Effector CD8-positive, alpha-beta T cell (primary cell): ENCODE measurements at places on chromosomes 3 and 15.

DNA sequence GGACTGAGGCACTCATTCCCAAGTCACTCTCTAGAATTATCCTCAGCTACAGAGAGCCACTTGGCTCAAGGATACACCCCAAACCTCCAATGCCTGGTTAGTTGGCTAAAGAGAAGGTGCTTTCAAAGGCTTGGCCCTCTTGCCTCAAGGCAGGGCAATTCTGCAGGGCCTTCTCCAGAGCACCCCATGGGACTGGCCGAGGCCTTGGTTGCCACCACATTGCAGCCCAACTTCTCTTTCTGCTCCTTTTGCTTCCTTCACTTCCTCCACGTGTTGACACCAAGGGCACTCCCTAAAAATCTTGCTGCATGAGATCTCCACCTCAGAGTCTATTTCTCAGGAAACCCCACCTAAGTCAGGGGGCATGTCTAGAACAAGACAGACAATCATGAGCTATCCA is 36.7 kb downstream of the MEGF11 start:
- DNase-seq: no peak

DNA sequence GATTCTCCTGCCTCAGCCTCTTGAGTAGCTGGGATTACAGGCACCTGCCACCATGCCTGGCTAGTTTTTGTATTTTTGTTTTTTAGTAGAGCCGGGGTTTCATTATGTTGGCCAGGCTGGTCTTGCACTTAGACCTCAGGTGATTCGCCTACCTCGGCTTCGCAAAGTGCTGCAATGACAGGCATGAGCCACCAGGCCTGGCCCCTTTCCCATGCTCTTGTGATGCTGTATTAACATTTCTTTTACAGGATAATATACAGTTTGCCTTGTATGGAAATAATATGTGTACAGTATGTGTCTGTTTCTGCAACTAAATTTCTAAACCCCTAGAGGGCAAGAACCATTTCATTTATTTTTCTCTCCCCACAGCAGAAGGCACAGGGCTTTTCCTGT is 37.8 kb downstream of the SCG5 start:
- no peak for DNase-seq

DNA sequence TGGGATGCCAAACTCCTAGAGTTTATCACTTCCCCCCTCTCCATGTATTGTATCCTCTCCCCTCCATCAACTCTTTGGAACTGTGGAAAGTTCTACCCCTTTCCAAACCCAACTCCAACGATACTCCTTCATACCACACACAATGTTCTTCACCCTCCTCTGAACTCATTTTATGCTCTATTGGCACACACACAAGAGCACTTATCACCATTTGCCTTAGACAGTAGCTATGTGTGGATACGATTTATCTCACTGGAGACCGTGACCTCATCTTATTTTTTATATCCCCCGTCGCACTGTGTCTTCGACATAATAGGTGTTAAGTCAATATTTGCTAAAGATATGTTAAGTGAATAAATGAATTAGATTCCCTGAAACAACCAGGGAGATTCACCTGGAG is 316.5 kb upstream of the PROK2 start:
- no peak for DNase-seq

DNA sequence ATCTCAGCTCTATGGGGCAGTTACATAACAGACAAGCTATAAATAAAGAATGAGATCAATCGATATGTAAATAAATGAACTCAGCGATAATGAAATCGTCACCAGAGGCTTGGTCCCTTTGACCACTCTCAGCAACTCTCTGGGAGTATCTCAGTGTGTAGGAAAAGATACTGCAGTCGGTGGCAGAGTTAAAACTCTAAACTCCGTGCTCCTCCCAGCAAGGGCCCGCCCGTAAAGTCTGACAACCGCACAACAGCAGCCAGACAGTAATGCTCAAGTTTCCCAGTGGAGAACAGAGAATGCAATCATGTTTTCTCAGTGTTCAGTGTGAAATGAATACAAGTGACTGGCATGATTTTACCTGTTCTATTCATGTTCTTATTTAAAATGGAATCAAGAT is 28.3 kb upstream of the IGF1R start:
- DNase-seq: no peak

DNA sequence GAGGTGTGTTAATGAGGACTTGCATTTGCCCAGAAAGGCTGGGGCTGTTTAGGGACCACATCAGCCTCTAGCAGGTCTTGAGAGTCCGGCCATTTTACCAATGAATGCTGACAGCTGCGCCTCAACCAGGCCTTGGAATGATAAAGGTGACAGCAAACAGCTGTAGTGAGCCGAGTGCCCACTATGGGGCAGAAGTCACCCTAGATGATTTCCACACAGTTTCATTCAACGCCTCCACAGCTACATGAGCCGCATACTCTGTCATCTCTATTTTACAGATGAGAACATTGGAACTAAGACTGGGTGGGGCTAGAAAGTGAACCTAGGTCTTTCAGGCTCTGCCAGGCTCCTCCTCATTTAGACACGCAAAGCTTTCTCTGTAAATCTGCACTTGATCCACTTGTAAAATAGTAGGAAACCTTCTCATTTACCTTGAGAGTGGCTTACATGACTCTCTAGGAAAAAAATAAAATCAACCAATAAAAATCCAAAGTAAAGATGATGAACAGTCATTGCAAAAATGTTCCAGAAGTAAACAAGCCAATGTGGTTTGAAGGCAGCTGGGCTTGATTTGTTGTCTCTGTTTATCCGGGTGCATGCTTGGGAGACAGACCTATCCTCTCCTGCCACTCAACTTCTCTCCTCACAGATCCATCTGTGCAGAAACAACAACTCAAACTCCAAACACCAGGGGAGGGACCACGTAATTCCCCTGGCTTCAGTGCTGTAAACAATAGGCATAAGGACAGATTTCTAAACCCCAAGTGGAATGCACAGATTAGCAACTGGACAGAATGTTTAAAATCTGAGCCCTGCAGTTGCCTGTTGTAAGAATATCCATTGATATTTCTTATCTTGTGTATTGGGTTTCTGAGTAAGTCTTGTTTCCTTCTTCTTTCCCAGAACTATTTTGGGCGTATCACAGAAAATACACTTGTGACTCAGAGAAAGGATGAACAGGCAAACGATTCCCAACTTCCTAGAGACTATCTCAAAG is 31.5 kb upstream of the LDHAL6B start:
- DNase-seq: no peak

DNA sequence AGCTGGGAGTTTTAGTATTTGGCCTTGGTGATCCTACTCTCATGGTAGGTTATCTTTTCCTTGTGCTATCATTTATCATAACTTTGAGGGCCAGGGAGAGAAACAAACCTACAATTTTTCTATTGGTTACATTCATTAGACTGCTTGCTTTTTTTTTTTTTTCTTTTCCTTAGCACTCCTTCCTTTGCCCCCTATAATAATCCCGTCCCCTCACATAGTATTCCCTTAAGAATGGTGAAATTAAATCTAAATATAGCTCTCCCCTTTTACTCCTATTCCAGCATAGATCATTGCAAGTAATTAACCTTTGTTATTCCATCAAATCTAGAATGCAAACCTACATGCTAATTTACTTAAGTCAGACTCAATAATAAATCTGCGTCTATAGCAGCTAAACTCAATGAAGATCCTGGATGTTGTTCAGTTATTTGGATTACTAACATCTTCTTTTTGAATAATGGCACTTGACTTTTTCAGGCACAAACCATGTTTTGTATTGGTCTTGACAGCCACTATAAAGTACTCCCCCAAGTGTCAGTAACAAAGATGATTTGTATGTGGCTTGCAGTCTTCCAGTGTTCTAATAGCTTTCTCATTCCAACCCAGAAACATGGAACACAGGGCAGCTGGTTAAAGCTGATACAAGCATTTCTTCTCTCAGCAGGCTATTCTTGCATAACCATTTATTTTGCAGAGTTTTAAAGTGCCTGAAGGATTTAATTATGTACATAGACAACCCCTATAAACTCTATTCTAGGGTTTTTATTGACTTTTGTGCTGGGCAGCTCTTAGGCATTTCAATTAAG is 420.6 kb downstream of the MECOM start:
- no peak for DNase-seq

DNA sequence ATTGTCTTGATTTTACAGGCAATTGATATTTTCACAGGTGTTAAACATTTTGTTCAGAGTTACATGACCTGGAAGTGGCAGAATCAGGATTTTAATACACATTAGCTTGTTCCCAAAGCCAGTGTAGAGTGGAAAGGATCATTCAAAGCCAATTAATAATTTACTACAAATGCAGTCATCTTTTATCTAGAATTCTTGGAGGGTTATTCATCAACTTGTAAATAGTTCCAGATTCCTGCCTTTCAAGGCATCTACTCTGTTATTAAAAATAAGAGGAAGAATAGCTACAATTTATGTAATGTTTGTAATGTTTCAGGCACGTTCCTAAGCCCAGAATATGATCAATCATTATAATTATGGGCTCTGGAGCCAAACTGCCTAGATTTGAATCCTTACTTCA is 358.5 kb downstream of the ZNF385D start:
- DNase-seq: no peak

GRCh38 chr15:81298611-81299010 is 25.3 kb downstream of the STARD5 start:
- DNase-seq: no peak

DNA sequence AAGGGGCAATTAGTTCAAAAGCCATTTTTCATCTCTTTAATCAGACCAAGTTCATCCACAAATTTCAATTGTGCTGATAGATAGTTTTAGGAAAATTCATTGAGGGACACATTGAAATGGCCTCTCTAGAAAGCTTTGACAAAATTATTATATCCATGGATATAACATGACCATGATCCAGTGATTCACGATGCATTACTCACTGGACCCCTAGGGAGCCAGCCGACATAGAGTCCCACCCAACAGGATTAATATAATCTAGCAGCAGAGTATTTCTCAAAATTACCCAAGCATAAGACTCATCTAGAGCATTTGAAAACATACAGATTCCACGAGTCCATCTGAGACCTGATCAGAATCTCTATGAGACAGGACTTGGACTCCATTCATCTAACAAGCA is 100.3 kb downstream of the FRMD5 start:
- no peak for DNase-seq

DNA sequence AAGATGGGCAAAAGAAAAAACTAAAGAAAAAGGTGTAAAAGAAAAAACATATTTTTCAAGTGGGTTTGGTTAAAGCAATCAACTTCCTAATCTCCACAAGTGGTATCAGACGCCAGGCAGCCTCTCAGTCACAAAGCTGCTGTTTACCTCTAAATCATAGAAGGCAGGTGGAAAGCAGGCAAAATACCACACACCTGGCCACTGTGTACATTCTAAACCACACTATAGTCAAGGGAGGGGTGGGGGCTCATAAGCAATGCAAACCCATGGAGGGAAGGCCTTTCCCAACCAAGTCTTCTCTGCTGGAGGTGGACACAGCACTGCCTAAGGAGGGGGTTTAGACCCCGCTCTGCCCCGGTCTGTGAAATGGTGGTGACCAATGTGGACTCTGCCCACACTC is 50.4 kb downstream of the MCF2L2 start:
- no peak for DNase-seq

DNA sequence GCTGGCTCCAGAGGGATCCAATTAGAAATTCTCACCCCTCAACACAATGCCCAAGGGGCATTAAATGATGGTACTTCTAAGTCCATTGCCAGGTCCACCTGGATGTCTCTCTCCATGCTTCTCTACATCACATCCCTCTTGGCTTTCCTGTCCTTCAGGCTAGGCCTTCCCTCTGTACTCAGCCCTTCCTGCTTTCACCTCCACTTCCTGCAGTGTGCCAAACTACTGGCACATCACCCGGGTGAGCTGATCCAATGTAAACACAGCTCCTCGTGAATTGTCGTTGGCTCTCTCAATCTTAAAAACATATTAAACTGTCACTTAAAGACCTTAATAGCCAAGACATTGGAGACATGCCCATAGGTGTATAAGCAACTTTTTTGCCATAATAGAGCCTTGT is 4.0 kb downstream of the LMCD1 start:
- no peak for DNase-seq

DNA sequence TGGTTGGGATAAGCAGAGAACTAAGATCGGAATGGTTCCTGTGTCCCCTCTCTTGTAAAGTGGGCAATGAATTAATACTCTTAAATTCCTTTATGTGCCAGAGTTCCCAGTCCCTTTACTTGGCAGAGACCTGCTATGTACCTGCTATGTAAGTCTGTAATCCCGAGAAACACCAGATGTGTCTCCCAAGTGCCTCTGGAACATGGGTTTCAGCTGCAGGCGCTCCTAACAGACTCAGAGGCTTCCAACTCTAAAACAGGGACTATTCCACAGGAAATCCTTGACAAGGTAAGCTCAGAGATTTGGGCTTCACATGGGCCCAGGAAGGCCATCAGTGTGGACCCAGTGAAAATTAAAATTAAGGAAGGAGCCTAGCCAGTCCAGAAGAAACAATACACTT is 117.7 kb upstream of the PLCL2 start:
- DNase-seq: no peak

GRCh38 chr3:124044956-124045355 is 53.0 kb upstream of the ROPN1 start:
- DNase-seq: no peak

- DNase-seq: no peak
These were observed 387.6 kb downstream of the NAALADL2 start for GRCh38 chr3:175246766-175247165.

DNA sequence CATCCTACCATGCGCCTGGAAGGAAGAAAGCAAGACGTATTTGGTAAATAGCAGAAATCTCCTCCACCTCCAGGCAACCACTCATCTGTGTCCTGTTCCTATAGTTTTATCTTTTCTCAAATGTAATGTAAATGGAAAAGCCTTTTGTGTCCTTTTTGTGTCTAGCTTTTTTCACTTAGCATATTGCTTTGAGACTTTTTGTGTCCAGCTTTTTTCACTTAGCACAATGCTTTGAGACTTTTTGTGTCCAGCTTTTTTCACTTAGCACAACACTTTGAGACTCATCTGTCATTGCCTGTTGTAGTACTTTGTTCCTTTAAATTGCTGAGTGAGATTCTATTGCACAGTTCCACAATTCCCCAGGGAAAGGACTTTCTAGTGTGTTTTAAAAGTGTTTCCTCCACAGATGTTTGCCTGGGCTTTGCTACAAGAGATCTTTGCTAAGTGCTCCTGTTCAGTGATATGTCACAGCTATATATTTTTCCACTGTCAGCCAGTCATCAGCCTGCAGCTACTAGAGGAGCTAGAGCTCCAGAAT is 27.9 kb upstream of the MUC13 start:
- no peak for DNase-seq

DNA sequence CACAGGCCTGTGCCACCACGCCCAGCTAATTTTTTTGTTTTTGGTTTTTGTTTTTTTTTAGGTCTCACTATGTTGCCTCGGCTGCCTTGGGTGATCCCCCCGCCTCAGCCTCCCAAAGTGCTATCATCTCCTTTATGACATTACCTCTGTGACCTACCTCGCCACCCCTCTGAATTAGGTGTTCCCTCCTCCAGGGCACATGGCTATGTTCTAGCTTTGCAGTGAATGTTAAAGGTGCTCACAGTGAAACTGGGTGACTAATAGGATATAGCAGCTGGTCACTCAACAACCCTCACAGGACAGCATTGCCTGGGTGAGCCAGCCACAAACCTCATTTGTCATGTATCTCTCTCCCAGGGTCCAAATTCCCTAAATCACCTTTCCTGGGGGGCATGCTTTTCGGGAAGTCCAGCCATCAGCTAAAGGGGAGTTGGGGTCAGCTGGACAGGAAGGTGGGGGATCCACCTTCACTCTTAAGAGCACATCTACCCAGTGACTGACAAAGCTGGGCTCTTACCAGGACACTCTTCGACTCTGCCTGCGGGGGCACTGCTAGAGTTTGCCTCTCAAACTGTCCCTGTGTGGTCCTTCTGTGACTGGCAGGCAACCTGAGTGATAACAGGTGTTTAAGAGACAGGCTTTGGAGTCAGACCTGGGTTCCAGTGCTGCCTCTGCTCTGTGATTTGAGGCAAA is 1.6 kb upstream of the TTLL3 start:
- peak; percentile 8 for DNase-seq
